ENCODE measurements at places on chromosomes 11 and 22.

DNA sequence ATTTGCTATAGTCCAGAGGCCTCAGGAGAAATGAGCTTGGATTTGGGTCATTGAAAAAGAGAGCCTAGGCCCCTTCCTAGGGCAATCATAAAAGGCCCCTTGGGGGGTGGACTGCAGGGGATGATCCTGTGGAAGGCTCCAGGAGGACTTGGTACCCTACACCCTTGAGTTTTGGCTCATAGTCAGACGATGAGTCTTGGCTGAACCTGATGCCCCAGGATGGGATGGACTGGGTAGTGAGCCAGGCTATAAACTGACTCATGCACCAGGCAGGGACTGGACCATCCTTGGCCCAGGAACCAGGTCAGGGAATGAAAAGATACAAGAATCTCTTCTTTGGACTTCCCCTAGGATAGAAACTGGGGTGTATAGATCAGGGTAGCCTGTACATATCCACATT, 54.2 kb downstream of the NAV2 start:
- no peak for DNase-seq

GRCh38 chr11:76259299-76259908, 53.1 kb upstream of the WNT11 start:
- no peak for DNase-seq

DNA sequence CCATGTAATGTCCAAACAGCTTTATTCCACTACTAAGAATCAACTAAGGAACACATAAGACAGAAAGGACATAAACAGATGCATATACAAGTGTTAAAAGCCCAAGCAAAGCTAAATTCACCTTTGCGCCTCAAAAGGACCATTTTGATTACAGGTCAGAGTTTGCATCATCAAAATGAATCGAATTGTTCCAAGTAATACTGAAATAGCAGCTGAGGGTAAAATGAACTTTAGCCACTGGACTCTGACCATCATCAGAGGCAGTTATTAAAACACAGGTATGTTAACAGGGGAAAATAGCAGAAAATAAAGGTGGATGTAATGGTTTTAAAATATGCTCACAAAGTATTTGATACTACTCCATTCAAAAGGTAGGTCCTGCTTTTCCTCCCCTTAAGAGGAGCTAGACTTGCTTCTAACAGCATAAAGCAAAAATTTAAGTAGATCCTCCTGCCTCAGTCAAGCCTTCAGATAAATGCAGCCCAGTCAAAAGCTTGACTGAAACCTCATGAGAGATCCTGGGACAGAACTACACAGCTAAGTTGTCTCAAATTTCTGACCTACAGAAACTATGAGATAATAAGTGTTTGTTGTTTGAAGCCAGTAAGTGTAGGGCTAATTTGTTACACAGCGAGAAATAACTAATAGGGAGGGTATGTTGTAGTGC, 35.4 kb downstream of the RBFOX2 start:
- DNase-seq: no peak

DNA sequence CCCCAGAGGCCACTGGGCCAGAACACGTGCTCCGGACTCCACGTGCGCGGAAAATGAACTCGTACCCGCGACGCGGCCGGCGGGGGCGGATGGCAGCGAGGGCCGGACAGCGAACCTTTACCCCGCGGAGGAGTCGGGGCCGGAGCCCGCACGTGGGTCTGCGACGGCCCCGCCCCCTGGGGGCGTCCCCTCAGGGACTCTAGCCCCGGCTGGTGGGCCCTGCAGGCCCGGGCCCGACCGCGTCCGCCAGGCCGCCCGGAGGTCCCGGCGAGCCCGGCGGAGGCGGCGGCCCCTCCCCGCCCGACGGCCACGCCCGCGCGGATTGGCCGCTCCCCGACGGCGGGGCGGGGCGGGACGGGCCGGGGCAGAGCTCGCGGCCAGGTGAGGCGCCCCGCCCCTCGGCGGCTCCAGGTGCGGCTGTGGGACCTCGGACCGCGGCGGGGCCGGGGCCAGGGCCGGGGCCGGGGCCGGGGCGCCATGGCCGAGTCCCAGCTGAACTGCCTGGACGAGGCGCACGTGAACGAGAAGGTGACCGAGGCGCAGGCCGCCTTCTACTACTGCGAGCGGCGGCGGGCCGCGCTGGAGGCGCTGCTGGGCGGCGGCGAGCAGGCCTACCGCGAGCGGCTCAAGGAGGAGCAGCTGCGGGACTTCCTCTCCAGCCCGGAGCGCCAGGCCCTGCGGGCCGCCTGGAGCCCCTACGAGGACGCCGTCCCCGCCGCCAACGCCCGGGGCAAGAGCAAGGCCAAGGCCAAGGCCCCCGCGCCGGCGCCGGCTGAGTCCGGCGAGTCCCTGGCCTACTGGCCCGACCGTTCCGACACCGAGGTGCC, at the start of gene FAM83F:
Gene FAM83F (plus strand): TSS at position 389 of the 827 bp plus-strand sequence. CDS start 89 bp downstream, at position 478.
- peak; percentile 62 for DNase-seq

DNA sequence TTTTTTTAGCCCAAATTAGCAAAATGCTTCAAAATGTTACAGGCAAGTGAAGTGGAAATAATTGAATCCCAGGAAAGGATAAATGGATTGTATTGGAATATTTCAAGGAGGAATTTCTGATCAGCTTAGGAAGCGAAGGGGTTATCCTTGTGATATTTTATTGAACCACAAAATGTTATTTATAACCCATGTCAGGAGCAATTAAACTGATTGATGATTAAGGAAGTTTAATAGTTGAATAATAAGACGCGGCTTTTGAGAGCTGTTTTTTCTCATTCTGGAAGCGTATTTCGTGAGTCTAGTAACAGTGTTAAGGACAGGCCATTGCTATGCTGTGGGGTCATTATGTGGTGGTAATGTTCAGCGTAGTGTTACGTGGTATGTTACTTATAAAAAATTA, 192.3 kb downstream of the TBC1D22A start:
- no peak for DNase-seq

GRCh38 chr22:37726241-37726887, 29.5 kb downstream of the TRIOBP start:
- peak; percentile 64 for DNase-seq

GRCh38 chr11:2943711-2944118, 14.5 kb upstream of the PHLDA2 start:
- DNase-seq: peak; percentile 29

GRCh38 chr22:48954781-48955311, 872.8 kb downstream of the BRD1 start:
- no peak for DNase-seq

DNA sequence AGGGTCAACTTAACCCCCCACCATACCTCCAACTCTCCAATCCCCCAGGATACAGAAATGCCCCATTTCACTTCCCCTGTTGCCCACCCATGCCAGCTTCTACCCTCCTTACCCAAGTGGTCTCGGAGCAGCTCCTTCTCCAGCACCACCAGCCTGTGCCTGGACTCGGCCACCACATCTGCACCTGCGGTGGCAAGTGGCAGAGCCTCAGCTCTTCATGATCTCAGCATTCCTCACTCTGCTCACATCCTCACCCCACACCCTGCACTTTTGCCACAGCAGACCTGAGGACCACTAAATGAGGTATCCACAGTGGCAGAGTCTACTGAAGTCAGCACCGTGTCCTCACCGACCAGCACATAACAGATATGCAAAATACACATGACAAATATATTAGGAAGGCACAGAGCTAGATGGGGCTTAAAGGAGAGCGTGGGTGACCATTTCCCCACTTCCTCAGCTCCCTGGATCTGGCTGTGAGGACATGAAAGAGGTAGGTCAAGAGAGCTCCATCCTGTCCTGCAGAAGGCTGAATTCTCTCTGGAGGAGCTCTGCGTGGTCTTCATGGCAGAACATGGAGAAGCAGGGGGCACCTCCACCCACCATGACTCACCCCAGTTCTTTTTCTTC, 9.7 kb downstream of the NHERF4 start:
- peak; percentile 35 for DNase-seq

GRCh38 chr11:130522284-130522961, 74.0 kb downstream of the ADAMTS15 start:
- no peak for DNase-seq

DNA sequence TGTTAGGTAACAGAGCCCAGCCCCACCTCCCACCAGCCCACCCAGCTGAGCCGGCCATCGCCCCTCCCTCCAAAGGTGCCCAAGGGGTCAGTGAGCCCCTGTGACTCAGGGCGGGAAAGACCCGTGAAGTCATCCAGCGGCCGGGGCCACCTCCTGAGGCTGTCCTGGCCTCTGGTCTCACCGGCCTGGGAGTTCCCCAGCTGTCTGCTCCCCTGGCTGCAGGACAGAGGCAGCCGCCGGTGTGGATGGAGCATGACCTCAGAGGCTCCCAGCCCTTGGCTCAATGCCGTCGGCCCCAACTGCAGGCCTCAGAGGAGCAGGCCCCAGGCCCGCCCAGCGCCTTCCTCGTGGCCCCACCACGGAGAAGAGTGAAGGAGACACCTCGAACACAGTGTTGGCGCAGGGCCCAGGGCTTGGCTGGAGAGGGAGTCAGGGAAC, 28.7 kb downstream of the RPL3 start:
- DNase-seq: peak; percentile 90

GRCh38 chr22:24592058-24592850, 619 bp downstream of the LRRC75B start:
- no peak for DNase-seq

DNA sequence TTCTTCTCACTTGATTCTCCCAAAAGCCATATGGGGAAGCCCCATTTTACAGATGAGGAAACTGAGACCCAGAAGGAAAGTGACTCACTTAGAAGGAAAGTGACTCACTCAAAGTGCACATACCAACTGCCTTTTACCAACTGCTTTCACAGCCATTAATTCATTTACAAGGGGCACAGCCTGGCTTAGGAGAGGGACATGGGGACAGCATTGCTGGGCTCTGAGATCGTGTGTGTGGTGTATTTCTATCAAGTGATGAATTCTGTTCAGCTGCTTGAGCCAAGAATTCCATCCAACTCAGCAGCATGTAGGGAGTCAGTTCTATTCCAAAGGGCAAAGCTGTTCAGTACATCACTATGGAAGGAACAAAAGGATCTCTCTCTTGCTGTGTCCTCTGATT, 23.5 kb upstream of the PAK1 start:
- peak; percentile 60 for DNase-seq

DNA sequence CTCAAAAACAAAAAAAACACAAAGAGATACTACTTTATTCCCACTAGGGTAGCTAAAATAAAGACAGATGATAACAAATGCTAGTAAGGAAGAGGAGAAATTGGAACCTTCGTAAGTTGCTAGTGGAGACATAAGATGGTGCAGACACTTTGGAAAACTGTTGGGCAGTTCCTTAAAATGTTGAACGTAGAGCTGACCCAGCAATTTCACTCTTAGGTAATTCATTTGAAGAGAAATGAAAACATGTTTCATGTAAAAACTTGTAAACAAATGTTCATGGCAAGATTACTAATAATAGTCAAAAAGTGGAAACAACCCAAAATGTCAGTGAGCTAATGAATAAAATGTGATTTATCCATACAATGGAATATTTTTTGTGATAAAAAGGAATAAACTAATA, 29.2 kb upstream of the ACAT1 start:
- DNase-seq: no peak

- DNase-seq: no peak
Measured at GRCh38 chr11:81278991-81279390, 1454.7 kb downstream of the FAM181B start.

- DNase-seq: no peak
Measured at GRCh38 chr22:47423861-47424820, 661.7 kb downstream of the TBC1D22A start.

DNA sequence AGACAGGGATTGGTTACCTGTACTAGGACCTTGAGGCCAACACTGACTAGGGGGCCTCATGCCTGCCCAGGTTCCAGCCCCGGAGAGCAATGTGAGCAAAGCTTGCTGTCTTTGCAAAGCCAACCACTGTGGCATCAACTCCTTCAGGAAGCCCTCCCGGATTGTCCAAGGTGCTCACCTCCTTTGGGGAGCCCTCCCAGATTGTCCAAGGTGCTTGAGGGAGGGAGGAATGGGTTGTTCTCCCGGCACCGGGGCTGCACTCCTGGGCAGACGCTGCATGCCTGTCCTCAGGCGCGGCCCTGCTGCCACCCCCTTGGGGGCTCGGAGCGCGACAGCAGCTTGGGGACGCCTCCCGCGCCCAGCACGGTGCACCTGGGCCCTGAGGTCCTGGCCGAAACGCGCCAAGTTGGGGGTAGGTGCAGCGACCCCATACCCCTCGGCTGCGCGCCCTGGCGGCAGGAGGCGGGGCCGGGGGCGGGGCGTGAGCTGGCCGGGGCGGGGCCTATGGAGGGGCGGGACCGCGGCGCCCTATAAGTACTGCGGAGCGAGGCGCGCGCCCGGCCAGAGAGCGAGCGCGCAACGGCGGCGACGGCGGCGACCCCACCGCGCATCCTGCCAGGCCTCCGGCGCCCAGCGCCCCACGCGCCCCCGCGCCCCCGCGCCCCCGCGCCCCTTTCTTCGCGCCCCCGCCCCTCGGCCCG, at the start of gene CD81:
Gene CD81 (plus strand): TSS at position 560 of the 701 bp plus-strand sequence. CDS start 240 bp downstream, outside the sequence.
- DNase-seq: peak; percentile 56

DNA sequence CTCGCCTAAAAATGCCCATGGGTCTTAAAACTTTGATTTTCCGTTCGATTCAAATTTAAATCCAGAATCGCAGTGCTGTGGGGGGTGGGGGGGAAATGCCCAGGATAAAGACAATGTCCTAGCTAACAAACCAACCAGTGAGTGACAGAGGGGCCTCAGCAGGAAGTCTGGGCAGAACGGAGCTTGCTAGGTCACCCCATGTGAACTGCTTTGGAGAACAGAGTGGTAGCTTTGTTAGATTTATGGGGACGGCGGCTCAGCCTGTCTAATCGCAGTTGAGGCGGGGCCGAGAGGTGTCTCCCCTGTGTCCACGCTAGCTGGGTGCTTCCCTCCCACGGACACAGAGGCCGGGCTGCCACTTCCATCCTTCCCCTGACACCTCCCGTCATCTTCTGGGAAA, 243.9 kb downstream of the CTTN start:
- DNase-seq: no peak

DNA sequence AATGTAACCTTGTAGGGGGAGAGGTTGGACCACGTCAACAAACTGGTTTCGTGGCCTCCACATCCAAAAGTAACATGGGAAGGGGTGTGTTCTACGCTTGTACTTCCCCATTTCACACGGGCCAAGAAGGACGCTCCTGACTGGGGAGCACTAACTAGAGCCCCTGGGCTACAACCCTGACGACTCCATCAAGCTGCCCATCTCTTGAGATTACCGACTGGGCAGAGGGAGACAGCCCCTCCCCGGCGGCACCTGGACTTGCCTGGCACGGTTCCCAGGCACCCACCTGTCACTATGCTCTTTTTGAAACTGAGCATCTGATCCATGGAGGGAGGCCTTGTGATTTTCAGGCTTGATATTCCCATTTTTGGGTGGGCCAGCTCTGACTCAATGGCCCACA, 68.5 kb downstream of the SHANK2 start:
- no peak for DNase-seq

GRCh38 chr11:3021125-3021524, 29.0 kb upstream of the NAP1L4 start:
- DNase-seq: no peak

GRCh38 chr11:118975771-118976709, 4.5 kb downstream of the FOXR1 start:
- DNase-seq: no peak

DNA sequence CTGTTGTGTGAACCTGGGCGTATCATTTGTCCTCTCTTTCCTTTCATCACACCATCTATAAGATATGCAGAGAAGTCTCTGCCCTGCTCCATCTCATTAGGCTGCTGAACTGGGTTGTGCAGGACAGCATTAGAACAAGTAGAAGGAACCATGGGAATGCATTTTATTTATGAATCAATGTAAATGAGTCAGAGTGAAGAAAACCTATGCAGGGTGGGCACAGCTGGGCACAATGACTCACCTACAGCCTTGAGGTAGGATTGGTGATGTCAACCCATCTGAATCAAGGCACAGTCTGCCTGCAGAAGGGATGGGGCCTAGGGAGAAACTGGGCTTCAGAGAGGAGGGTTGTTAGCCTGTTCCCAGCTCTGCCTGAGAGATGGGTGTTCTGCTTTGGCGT, 123.4 kb downstream of the CSNK2A3 start:
- DNase-seq: no peak
